AG08396 (cell line): ENCODE measurements at places on chromosomes 11 and 22.

- no peak for DNase-seq
Measured at GRCh38 chr22:48368975-48369525, 1458.6 kb downstream of the BRD1 start.

DNA sequence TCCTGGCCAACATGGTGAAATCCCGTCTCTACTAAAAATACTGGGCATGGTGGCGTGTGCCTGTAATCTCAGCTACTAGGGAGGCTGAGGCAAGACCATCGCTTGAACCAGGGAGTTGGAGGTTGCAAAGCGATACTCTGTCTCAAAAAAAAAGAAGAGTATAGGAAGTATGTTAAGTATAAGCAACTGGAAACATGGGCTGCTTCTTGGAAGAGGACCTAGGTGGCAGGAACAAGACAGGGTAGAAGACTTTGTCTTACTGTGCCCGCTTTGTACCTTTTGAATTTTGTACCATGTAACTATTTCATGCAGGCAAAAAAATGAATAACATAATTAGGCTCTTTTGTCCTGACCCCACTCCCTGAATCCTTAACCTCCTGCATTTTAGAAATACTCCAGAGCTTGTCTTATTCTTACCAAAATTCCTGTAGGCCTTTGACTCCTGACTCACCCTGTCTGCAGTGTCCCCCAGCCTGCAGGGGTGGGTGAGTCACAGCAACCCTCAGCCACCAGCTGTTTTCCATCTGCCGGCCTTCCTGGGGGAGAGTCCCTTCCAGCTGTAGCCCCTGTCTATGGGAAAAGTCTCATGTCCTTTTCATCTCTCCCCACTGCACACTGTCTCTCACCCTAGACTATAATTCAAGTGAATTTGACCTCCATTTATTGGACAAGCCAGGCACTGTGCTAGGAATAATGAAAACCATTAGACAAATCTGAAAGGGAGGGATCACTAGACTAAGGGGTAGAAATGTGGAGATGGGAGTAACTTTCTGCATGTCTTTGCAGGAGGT, 41.8 kb downstream of the TXN2 start:
- peak; percentile 93 for DNase-seq

GRCh38 chr22:22882033-22882717, 5.4 kb upstream of the IGLL5 start:
- no peak for DNase-seq

DNA sequence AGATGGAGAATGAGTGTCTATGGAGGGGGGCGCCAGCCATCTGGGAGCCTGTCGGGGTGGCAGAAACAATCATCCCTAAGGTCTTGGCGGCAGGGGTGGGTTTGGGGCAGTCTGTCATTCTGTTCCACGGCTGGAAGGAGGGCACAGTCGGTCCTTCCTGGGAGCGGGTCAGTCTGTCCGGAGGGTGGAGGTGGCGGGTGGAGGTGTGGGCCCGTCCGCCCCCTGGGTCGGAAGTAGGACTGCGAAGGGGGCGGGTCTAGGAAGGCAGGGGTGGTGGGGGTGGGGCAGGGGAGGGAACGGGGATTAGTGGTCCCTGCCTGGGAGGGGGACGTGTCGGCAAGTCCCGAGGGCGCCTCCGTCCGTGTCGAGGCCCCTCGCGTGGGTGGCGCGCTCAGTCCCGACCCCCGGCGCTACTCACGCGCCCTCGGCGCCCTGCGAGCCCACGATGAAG, 461 bp downstream of the TBC1D10A start:
- peak; percentile 40 for DNase-seq

DNA sequence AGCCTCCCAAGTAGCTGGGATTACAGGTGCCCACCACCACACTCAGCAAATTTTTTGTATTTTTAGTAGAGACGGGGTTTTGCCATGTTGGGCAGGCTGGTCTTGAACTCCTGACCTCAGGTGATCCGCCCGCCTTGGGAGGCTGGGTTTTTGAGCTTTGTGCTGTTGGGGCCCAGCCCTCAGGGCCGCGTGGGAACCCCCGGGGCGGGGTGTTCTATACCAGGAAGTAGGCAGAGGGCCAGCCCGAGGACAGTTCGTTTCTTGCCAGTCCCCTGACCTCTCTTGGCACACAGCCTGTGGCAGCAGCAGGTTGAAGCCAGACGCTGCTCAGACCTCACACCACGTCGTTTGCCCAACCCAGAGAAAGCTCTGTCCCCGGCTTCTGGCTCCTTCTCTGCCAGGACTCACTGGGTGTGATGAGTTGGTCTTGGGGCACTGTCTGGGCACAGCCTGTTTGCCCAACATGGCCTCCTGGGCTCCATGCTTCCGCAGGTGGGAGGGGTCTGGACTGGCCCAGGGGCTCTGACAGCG, 24.9 kb upstream of the CHKA start:
- no peak for DNase-seq

DNA sequence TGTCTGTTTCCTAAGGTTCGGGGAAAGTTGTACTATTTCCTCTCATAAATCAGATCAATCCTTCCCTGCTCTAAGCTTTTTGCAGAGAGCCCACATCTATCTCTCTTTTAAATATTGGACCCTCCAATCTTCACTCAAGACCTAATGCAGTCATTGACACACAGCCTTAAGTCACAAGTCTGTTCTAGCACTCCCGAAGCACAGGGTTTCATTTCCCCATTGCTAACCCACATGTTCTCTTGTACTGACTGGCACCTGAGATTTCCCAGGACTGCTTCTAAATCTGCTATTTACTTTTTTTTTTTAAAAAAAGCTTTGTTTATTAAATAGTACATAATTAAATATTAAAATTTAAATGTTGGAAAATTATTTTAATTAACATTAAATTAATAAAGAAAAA, 674.7 kb downstream of the TBC1D22A start:
- DNase-seq, result no peak
